ENCODE measurements at places on chromosomes 5 and 9.

DNA sequence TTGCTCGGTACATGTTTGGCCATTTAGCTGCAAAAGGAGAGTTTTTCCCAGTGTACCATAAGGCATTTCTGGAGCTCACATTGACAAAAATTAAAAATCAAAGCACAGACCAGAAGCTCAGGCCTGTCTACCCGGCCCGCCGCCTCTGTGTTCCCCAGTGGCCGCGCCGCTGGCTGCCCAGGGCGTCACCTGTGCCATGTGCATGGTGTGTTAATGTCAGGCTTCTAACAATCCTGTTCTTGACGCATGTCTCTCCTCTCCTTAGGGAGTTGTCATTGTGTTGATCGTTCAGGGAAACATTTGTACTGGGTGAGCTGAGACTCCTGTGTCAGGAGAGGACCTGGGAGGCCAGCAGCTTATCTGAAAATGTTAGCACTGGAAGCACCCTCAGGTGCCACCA is 9.6 kb upstream of the NTNG2 start:
- DNase-seq, result no peak

GRCh38 chr5:157294407-157295091 is 28.6 kb downstream of the CYFIP2 start:
- DNase-seq, result no peak

DNA sequence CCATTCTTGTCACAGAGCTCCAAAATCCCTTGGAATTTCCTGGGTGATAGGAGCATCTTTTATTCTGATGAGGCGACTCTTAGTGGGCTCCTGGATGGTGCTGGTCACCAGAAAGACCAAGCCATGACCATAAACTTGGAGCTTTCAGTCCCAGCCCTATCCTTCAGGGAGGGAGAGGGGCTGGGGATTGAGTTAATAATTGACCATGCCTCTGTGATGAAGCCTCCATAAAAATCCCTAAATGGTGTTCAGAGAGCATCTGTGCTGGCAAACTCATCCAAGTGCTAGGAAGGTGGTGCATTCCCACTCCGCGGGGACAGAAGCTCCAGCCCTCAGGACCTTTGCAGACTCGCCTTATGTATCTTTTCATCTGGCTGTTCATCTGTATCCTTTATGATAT is 28.7 kb downstream of the MCCC2 start:
- no peak for DNase-seq

GRCh38 chr5:111676926-111677415 is 80.0 kb downstream of the NREP start:
- DNase-seq, result no peak

DNA sequence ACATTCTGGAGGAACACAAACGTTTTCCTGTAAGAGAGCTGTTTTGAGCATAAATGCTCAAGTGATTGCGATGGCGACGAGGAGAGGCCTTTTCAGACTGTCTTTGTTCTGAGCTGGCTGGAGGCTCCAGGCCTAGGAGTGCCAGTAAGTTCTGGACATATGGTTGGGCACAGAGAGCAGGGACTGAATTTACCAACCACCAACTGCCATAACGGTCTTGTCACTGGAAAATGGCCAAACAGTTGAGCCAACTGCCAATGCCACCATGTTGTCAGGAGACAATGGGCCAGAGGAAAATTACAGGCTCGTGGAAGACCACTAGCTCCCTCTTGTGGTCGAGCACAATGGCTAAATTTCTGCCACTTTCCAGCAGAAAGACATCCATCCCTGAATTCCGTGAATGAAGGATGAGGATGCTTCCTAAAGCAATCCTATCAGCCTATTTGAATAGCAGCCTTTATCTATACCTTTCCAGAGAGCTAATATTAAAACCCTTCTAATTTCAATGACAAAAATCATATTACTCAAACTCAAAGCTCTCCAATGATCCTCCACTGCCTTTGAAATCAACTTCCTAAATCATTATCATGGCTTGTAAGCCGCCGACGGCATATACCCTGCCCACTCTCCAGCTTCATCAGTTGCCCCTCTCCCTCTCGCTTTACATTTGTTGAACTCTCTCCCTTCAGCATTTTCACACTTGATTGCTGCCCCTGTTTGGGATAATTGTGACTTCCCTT is 66.9 kb upstream of the GLIS3 start:
- DNase-seq, result no peak

DNA sequence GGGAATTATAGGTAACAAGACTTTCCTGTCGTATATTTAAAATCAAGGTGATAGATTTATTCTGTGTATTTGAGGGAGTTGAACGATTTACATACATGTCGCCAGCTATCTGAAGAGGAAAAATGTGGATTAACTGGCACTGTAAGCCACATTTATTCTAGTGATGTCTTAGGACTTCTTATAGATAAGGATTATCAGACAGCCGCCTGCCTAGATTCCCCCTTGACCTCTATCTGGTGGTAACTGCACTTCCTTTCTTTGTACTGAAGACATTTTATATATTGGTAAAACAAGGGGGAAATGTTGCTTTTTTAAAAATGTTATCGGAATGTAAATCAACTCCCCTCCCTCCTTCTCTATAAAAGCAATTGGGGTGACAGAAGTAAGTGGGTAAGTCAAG is 39.3 kb upstream of the F2RL2 start:
- no peak for DNase-seq

GRCh38 chr5:40198736-40199135 is 481.0 kb upstream of the PTGER4 start:
- no peak for DNase-seq

DNA sequence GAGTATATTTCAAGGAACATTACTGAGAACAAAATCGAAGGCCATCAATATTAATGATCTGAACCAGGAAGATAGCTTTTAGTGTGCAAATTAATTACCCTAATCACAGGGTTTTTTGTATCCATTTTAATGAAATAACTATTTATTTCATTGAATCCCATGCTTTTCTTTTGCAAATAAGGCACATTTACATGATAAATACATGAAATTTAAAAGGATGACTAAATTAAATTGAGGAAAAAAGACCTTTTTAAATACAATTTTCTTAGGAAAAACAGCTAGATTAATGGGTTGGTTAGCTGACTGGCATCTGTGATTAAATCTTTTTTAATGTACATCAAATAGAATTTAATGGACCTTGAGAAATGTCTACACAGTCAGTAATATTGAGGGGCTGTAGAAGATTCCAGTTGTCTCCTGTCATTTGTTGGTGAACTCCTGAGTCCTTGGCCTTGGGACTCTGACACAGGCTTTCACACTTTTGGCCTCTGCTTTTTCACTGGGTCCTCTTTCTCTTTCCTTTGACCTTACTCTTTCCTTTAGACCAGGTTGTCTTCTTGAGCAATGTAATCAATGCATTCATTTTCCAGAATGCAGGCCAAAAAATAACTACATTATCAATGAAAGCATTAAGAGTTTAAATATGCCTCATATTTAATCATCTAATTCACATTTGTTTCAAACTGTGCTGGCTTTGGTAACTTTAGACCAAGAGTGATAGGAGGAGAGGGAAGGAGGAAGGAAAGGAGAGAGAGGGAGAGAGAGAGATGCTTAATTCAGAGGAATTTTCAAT is 511.5 kb downstream of the ZNF608 start:
- no peak for DNase-seq
